Activated CD8-positive, alpha-beta memory T cell treated with anti-CD3 and anti-CD28 coated beads for 36 hours (primary cell): ENCODE measurements at places on chromosomes 11 and 22. TPM values are rescaled to one million over a fixed set of nuclear protein-coding genes. Genes with fewer than 3 reads are reported as not detected.

OR4C11 gene
- total RNA-seq = not detected

SLC22A8 gene
- total RNA-seq = not detected

UBQLNL gene
- total RNA-seq = 0.10 TPM

DDI1 gene
- not detected for total RNA-seq

TTC9C gene
- total RNA-seq = 31.6 TPM

MS4A13 gene
- not detected for total RNA-seq

FOLR3 gene
- total RNA-seq = not detected

C11orf52 gene
- total RNA-seq = not detected

BTG4 gene
- total RNA-seq = not detected

SLC22A12 gene
- total RNA-seq = not detected

CAVIN3 gene
- total RNA-seq = 45.0 TPM

LRP4 gene
- 0.38 TPM for total RNA-seq

CD3D gene
- total RNA-seq = 407 TPM

HEPN1 gene
- total RNA-seq = not detected

PLA2G3 gene
- total RNA-seq = not detected

MYEOV gene
- not detected for total RNA-seq

TSSK2 gene
- not detected for total RNA-seq

OR10A4 gene
- not detected for total RNA-seq

UBASH3B gene
- 54.7 TPM for total RNA-seq

GAL3ST1 gene
- not detected for total RNA-seq

CADM1 gene
- 0.52 TPM for total RNA-seq

KCNA4 gene
- total RNA-seq = not detected

FAM180B gene
- 0.15 TPM for total RNA-seq

SEZ6L gene
- not detected for total RNA-seq

BDNF gene
- not detected for total RNA-seq

OR56A5 gene
- total RNA-seq = not detected

RTN3 gene
- total RNA-seq = 44.7 TPM

UNC93B1 gene
- total RNA-seq = 10.5 TPM

MN1 gene
- 0.04 TPM for total RNA-seq

SPON1 gene
- 0.08 TPM for total RNA-seq

FRMD8 gene
- 39.3 TPM for total RNA-seq

RELA gene
- total RNA-seq = 78.9 TPM

TRIM29 gene
- total RNA-seq = not detected

MRPL21 gene
- 106 TPM for total RNA-seq

TCN2 gene
- not detected for total RNA-seq

GALNT18 gene
- 3.6 TPM for total RNA-seq

IFITM5 gene
- not detected for total RNA-seq

SLC43A1 gene
- total RNA-seq = 36.3 TPM

DGCR6 gene
- 1.4 TPM for total RNA-seq

MIOX gene
- total RNA-seq = 0.17 TPM
